ENCODE measurements at places on chromosomes 12 and 14. TPM values are rescaled to one million over a fixed set of nuclear protein-coding genes. Genes with fewer than 3 reads are reported as not detected.

NTF3 gene
- total RNA-seq = not detected

MMP17 gene
- 11.3 TPM for total RNA-seq

DPPA3 gene
- total RNA-seq = not detected

SLC17A8 gene
- 0.06 TPM for total RNA-seq

COX8C gene
- not detected for total RNA-seq

EPS8 gene
- total RNA-seq = 51.8 TPM

TMEM119 gene
- not detected for total RNA-seq

RHOJ gene
- not detected for total RNA-seq
